ENCODE measurements at places on chromosomes 4 and X.

GRCh38 chr4:172393220-172393619 lies 580.0 kb downstream of the GALNTL6 start:
- no peak for DNase-seq

GRCh38 chrX:108216405-108216804 lies 124.8 kb downstream of the ATG4A start:
- no peak for DNase-seq

DNA sequence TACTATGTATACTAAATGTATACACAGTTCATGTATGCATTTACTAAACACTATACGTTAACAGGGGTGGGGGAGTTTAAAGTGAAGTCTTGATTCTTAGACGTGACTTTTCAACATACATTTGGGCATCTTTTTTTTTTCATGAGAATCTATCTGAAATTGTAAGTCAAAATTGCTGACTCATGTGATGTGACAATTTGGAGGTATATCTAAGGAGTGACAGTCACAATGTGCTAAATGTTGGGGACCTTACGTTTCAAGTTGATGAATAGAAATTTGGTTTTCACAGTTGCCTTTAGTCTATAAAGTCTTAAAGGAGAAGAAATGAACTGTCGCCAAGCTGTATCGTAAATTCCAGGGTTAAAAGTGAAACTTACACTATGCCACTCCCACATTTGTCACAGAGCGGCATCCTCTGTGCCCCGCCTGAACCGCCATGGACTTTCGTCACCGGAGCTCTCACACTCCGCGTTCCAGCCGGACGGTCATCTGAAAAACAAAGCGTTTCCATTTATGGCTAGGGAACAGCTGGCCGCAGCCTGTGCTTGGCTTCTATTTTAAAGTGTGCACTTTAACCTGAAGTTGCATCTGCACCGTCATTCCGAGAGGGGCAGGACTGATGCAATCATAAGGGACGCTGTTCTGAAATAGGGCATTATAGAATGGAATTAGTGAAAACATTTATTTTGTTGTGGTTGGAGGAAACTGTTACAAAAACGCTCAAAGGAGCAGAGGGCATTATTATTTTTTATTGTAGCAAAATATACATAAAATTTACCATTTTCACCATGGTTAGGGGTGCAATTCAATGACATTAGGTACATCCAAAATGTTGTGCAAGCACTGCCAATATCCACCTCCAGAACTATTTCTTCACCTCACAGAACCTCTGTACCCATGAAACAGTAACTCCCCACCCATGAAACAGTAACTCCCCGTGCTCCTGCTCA lies 30.9 kb downstream of the PDLIM3 start:
- no peak for DNase-seq

GRCh38 chr4:183609151-183609550 lies 49.8 kb downstream of the RWDD4 start:
- no peak for DNase-seq
